Naive B cell (primary cell): ENCODE measurements at places on chromosomes 12 and 14. TPM values are rescaled to one million over a fixed set of nuclear protein-coding genes. Genes with fewer than 3 reads are reported as not detected.

DNA sequence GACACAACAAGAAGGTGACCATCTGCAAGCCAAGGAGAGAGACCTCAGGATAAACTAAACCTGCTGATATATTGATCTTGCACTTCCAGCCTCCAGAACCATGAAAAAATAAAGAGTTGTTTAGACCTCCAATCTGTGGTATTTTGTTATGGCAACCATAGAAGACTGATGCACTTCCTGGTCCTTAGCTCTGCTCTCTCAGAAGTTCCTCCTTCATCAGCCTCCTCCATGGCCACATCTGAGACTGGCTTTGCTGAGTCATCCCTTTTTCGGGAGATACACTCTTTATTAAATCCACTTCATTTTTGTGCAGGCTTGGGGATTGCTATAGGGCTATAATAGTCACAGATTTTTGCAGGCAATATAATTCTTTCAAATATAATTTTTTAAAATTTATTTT is 89.6 kb upstream of the ATF7IP start:
- peaks cover 69% of the 10 kb centered on the region for H3K4me1 ChIP-seq
- DNase-seq, result no peak
- no peak overlapping the region for H3K4me3 ChIP-seq
- H3K27ac ChIP-seq, result no peak overlapping the region

GRCh38 chr12:110286623-110287022 is 5.6 kb downstream of the ATP2A2 start:
- peaks cover 56% of the 10 kb centered on the region for H3K4me1 ChIP-seq
- H3K27ac ChIP-seq, result no peak overlapping the region
- H3K4me3 ChIP-seq, result no peak overlapping the region
- no peaks in the 10 kb centered on the region for H3K27me3 ChIP-seq
- peaks cover 5% of the 10 kb centered on the region for H3K36me3 ChIP-seq

The PPP1R36 gene
- not detected for polyA plus RNA-seq

GRCh38 chr12:3315201-3315661 is 175.8 kb upstream of the PRMT8 start:
- H3K27me3 ChIP-seq, result peaks cover 4% of the 10 kb centered on the region
- H3K4me3 ChIP-seq, result no peak overlapping the region
- no peak overlapping the region for H3K27ac ChIP-seq
- no peaks in the 10 kb centered on the region for H3K4me1 ChIP-seq
- no peak for DNase-seq

The PRPH gene
- not detected for polyA plus RNA-seq

The CCDC38 gene
- polyA plus RNA-seq, result not detected

- DNase-seq, result no peak
- no peaks in the 10 kb centered on the region for H3K4me1 ChIP-seq
- H3K27me3 ChIP-seq, result peaks cover 33% of the 10 kb centered on the region
- H3K4me3 ChIP-seq, result no peak overlapping the region
Observed at GRCh38 chr12:254039-254438, 8.6 kb downstream of the SLC6A13 start.

The ANKRD33 gene
- not detected for polyA plus RNA-seq

GRCh38 chr14:74364271-74364880 is 16.1 kb downstream of the VRTN start:
- H3K36me3 ChIP-seq, result no peaks in the 10 kb centered on the region
- peaks cover 20% of the 10 kb centered on the region for H3K27me3 ChIP-seq
- H3K27ac ChIP-seq, result no peak overlapping the region
- no peak for DNase-seq

The KRT71 gene
- polyA plus RNA-seq, result not detected

The SERPINA5 gene
- not detected for polyA plus RNA-seq

DNA sequence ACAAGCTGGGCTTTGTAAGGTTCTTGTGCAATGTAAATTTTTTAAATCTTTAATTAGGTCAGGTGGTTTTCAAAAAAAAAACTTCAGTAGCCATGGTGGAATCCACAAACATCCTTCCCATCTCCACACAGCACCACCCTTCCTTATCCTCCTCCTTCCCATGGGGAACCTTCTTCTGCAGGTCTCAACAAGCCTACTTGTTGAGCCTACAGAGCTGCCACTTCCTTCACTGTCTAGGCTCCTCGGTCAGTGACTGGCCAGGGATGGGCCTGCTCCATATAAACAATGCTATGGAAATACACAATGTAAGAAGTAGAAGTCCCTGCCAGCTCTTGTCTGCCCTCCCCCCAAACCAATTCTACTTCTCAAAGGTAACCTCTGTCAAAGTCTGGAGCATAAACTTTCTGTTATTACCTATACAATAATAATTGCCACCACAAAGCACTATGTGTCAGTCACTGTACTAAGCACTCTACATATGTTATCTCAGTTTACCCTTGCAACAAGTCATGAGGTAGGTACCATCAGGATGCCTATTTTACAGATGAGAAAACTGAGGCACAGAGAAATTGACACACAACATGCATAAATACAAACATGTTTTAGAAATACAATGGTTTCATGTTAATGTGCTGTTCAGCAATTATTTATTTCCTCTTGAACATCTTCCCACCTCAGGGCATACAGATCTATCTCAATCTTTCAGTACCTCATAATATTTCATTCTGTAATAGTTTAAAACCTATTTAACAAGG is 17.4 kb downstream of the LIMA1 start:
- no peaks in the 10 kb centered on the region for H3K4me1 ChIP-seq
- no peak overlapping the region for H3K27ac ChIP-seq
- no peak for DNase-seq
- no peak overlapping the region for H3K4me3 ChIP-seq
- no peaks in the 10 kb centered on the region for H3K27me3 ChIP-seq

The HOXC5 gene
- not detected for polyA plus RNA-seq

DNA sequence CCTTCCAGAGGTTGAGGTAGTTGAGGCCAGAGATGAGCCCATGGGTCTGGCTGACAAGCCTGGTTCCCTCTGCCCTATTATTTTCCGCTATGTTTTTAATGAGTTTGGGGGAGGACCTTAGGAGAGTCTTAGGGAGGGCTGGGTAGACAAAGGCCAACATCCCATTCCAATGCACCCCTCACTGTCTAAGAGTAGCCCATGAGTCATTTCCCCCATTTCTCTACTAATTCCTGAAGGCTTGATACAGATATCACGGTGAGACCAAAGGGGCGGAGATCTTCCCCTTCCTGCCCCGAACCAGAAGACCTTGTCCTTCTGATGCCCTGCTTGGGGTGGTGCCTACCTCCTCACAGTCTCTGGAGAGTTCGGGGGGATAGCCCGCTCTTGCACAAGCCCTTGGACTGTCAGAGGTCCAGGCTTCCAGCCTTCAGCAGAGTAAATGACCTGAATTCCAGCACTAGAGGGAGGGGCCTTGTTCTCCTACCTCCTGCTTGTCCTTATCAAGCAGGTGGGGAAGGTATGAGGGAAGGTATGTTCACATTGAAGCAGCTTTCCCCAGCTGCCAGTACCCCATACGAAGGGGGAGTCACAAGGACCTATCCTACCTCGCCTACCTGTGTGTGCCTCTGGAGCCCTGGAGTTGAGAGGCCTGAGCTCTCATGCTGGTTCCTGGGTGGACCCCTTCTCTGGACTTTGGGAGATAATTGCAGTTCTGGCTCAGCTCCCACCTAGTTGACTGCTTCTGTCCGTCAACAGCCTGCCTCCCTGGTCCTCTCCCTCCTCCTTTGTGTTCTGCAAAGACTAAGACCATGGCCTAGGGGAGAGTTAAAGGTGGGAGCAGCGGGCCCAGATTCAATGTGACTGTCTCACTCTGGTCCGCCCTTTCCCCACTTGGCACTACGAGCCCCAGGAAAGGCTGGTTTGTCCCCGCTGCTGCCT is 3.7 kb downstream of the PSMB11 start:
- H3K27me3 ChIP-seq, result no peaks in the 10 kb centered on the region
- no peaks in the 10 kb centered on the region for H3K4me1 ChIP-seq
- H3K4me3 ChIP-seq, result no peak overlapping the region
- no peaks in the 10 kb centered on the region for H3K36me3 ChIP-seq

DNA sequence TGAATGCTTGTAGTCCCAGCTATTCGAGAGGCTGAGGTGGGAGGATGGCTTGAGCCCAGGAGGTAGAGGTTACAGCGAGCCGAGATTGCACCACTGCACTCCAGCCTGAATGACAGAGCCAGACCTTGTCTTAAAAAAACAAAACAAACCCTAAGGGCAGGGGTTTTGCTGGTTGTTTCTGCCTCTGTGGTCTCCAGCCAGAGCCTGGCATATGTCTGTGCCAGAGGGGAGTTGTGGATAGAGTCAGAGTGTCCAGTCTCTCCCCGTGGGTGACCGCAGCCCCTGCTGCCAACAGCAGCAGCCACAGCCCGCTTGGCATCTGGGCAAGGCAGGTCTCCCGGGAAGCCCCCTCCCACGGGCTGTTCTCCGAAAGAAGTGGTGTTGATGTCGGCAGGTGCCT is 37.6 kb downstream of the MVK start:
- no peak for DNase-seq
- no peaks in the 10 kb centered on the region for H3K36me3 ChIP-seq
- no peaks in the 10 kb centered on the region for H3K4me1 ChIP-seq
- no peak overlapping the region for H3K27ac ChIP-seq
- peaks cover 27% of the 10 kb centered on the region for H3K27me3 ChIP-seq

GRCh38 chr14:31877255-31877798 is 199.8 kb upstream of the ARHGAP5 start:
- DNase-seq, result no peak
- no peak overlapping the region for H3K27ac ChIP-seq
- no peaks in the 10 kb centered on the region for H3K27me3 ChIP-seq
- no peaks in the 10 kb centered on the region for H3K4me1 ChIP-seq
- no peaks in the 10 kb centered on the region for H3K36me3 ChIP-seq

The PLEKHG7 gene
- polyA plus RNA-seq, result 0.20 TPM

GRCh38 chr14:37466003-37466622 is 128.9 kb downstream of the FOXA1 start:
- H3K27me3 ChIP-seq, result no peaks in the 10 kb centered on the region
- no peak overlapping the region for H3K27ac ChIP-seq
- DNase-seq, result no peak
- no peak overlapping the region for H3K4me3 ChIP-seq
- H3K4me1 ChIP-seq, result no peaks in the 10 kb centered on the region

The EPYC gene
- polyA plus RNA-seq, result not detected

The LHX5 gene
- polyA plus RNA-seq, result not detected

The RASSF8 gene
- polyA plus RNA-seq, result not detected

- DNase-seq, result peak; percentile 70
- H3K27me3 ChIP-seq, result no peaks in the 10 kb centered on the region
- no peaks in the 10 kb centered on the region for H3K36me3 ChIP-seq
- H3K4me1 ChIP-seq, result peaks cover 67% of the 10 kb centered on the region
- H3K27ac ChIP-seq, result peak overlapping the region; percentile 91
- peak overlapping the region; percentile 77 for H3K4me3 ChIP-seq
Observed at GRCh38 chr12:47317175-47317915, 237.6 kb upstream of the AMIGO2 start.

The SLC25A21 gene
- polyA plus RNA-seq, result not detected

GRCh38 chr12:542395-543113 is 82.8 kb downstream of the B4GALNT3 start:
- peaks cover 26% of the 10 kb centered on the region for H3K27me3 ChIP-seq
- DNase-seq, result no peak
- H3K4me1 ChIP-seq, result peaks cover 8% of the 10 kb centered on the region
- no peak overlapping the region for H3K4me3 ChIP-seq
- H3K27ac ChIP-seq, result no peak overlapping the region

DNA sequence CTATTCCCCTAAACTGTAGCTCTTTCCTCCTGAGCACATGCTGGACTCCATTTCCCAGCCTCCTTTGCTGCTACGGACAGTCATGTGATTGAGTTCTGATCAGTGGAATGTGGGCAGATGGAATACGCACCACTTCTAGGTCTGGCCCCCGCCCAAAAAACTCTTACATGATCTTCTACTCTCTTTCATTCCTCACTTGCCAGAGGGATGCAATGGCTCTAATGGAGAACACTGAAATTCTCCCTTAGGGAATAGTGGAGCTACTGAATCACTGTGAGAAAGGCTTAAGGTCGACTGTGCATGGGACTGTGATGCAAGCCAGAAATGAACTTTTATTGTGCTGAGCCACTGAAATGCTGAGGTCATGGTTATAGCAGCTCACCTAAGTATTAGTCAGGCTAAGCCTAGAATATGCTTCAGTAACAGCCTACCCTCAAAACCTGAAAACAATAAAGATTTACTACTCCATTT is 13.0 kb upstream of the TMED2 start:
- no peak for DNase-seq
- no peaks in the 10 kb centered on the region for H3K4me1 ChIP-seq
- no peaks in the 10 kb centered on the region for H3K36me3 ChIP-seq
- H3K4me3 ChIP-seq, result no peak overlapping the region

DNA sequence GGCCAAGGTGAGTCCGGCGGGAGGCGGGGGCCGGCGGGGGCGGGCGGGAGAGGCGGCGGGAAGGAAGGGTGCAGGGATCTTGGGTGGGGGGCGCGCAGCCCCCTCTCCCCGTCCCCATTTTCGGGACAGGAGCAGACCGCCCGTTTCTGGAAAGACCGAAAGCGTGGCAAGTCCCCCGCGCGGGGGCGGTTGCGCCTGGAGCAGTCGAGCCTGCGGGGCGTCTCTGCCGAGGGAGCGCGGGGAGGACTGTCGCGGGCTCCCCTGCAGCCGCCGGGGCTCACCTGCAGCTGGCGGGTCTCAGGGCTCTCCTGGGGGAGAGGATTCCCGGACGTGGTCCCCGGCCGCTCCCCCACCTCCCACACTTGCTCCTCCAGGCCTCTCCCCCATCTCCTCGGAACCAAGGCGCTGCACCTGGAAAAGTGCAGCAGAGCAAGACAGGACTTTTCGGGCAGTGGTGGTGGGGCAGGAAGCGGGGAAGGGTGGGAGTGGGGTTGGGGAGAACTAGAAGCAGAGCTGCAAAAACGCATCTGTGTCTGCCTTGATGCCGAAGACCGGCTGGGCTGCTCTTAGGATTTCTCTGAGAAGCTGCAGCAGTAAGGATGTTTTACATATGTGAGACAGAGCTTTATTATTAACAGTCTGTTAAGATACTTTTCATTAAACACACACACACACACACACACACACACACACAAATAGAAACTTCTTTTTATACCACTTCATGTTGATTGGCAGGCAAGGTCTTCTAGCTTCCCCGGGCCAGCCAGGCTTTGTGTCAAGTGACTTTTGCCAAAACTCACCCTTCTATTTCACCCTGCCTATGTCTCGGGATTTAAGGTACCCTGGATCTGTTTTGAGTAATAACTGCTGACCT is 677 bp downstream of the C12orf75 start:
- DNase-seq, result peak; percentile 7
- H3K4me1 ChIP-seq, result peaks cover 9% of the 10 kb centered on the region
- peak overlapping the region; percentile 89 for H3K27ac ChIP-seq
- no peaks in the 10 kb centered on the region for H3K36me3 ChIP-seq
- no peaks in the 10 kb centered on the region for H3K27me3 ChIP-seq

- H3K27ac ChIP-seq, result no peak overlapping the region
- no peaks in the 10 kb centered on the region for H3K27me3 ChIP-seq
- no peak for DNase-seq
- H3K36me3 ChIP-seq, result peaks cover 57% of the 10 kb centered on the region
- H3K4me1 ChIP-seq, result peaks cover 27% of the 10 kb centered on the region
Observed at GRCh38 chr12:11884706-11885105, 186.0 kb upstream of the BCL2L14 start.
